LoVo (cell line): ENCODE measurements at places on chromosomes 7 and 10.

DNA sequence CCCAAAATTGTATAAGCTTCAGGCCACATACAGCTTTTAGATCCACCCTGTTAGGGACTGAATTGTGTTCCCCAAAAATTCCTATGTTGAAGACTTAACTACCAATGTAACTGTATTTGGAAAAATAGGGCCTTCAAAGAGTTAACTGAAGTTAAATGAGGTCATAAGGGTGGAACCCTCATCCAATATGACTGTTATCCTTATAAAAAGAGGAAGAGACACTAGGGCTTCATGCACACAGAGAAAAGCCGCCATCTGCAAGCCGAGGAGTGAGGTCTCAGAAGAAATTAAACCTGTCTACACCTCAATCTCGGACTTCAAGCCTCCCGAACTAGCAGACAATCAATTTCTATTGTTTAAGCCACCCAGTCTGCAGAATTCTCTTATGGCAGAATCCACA, 317.9 kb upstream of the NFE2L3 start:
- DNase-seq = no peak

DNA sequence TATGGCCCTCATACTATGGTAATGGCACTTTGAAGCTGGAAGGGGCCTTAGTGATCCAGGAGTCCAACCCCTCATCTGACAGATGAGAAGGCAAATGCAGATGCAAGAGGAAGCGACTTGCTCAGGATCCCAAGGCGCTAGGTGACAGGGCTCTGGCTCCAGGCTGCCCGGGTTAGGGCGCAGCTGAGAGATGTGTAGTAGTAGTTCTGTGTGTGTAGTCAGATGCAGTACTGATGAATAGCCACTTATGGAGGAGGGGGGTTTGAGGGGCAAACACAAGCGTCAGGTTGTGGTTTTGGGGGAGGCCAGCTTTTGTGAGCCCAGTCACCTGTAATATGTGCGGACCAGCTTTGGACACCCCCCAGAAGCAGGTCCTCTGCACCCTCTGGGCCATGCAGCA, 4.8 kb downstream of the ADRA2A start:
- no peak for DNase-seq

GRCh38 chr7:128247640-128248194, 6.6 kb downstream of the LEP start:
- DNase-seq = peak; percentile 42

DNA sequence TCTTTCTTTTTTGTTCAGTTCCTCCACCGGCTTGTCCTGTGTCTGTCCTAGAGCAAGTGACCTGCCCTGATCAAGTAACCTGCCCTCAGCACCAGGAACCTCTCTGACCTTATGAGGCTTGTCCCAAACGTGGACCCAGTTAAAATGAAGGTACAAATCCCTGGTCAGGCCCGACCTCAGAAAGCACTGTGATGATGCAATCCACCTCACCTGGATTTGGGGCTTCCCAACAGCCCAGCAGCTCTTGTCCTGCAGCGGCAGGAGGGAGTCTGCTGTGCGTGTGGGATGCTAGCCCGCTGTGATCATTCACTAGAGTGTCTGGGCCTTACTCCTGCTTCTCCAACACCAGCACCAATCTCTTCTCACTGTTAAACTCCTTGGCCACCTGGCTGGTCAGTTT, 11.2 kb downstream of the COL17A1 start:
- no peak for DNase-seq

GRCh38 chr7:90788052-90788451, 191.9 kb downstream of the CDK14 start:
- DNase-seq = no peak

GRCh38 chr10:116696919-116697318, 45.4 kb downstream of the HSPA12A start:
- DNase-seq = no peak
